ENCODE measurements at places on chromosomes 16 and 17.

DNA sequence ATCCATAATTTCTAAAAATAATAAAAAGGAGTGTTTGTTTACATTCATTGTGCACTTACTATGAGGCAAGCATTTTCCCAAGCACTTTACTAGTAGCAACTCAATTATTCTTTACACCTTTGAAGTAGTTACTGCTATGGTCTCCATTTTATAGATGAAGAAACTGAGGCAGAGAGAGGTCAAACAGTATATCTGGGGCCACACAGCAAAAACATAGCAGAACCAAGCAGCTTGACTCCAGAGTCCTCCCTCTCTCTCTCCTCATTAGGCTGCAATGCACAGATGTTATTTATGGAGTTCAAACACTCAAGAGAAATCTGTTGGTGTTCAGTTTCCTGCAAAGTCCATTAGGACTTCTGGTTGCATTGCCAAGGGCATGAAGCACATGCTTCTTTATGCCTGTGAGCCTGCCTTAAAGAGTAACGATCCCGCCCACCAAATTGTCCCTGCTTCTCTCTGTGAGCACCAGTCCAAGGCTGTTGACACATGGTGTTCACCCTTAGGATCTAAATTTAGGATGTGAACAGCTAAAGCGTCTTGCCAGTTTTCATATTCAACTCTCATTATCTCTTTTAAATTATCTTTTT, 44.0 kb downstream of the GPRC5B start:
- DNase-seq = no peak

- no peak for DNase-seq
Observed at GRCh38 chr16:54935266-54935968, 4.8 kb downstream of the IRX5 start.

DNA sequence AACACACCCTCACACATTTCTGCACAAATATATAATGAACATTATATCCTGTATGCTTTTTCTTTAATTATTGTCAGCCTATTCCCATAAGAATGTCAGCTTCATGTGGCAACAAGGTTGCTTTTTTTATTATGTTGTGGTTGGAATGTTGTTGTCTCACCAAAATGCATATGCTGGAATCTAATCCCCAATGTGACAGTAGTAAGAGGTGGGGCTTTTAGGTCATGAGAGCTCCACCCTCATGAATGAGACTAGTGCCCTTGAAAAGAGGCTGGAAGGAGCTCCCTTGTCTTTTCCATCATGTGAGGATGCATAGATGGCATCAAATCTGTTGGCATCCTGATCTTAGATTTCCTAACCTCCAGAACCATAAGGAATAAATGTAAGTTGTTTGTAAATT, 131.3 kb upstream of the IRX6 start:
- DNase-seq = no peak

GRCh38 chr16:81241706-81242105, 3.2 kb downstream of the BCO1 start:
- no peak for DNase-seq

- DNase-seq = no peak
Observed at GRCh38 chr16:7867831-7868230, 535.2 kb downstream of the RBFOX1 start.

- no peak for DNase-seq
Observed at GRCh38 chr16:55454861-55455260, 24.1 kb upstream of the MMP2 start.

DNA sequence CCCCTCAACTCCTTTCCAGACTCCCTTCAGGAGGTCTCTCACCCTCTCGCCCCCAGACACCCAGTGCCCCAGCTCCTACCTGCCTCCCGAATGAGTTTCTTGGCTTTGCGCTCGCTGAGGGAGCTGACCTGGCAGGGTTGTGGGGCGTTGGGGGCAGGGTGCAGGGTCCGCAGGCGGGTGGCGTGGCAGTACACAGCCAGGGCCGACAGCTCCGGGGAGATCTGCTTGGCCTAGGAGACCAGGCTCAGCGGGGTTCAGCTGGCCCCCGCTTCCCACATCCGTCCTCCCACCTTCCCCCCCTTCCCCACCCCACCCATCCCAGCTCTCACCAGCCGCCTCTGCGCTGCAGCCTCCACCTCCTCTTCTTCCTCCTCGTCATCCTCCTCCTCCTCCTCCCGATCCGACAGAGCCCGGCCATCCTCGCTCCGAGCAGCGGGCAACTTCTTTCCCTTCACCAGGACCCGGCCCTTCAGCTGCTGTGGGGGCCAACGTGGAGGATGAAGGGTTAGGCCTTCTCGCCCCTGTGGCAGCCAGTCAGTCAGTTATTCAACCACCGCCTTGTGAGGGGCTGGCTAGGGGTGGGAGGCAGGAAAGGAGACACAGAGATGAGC, 17.2 kb downstream of the PLCD3 start:
- no peak for DNase-seq

DNA sequence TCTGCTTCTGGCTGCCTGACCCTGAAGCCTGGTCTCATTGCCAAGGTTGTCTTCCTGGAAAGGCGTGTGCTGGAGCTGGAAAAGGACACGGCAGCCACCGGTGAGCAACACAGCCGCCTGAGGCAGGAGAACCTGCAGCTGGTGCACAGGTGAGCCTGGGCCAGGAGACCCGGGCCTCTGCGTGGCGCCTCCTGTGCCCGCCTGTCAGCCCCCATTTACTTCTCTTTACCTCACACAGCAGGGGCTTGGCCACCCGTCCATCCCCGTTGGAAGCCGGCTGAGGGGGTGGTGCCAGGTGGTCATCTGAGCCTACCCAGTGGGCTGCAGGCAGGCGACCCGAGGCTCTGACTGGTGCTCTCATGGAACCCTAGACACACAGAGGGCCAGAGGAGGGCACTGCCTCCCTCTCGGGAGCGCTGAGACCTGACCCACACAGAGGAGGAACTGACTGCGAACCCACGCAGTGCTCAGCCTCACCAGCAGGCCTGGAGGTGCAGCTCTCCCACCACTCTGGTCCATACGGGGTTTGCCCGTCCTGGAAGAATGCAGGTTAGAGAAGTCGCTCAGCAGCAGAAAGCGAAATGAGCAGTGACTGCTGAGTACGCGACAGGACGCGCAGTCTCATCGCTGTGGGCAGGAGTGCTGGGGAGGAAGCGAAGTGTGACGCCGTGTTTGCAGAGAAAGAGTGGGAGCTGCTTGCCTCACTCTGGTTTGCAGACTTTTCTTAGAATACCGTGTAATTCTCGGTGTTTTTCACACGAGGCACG, 21.9 kb upstream of the CAPN15 start:
- no peak for DNase-seq

- DNase-seq = no peak
Observed at GRCh38 chr16:79573884-79574283, 26.7 kb downstream of the MAF start.

DNA sequence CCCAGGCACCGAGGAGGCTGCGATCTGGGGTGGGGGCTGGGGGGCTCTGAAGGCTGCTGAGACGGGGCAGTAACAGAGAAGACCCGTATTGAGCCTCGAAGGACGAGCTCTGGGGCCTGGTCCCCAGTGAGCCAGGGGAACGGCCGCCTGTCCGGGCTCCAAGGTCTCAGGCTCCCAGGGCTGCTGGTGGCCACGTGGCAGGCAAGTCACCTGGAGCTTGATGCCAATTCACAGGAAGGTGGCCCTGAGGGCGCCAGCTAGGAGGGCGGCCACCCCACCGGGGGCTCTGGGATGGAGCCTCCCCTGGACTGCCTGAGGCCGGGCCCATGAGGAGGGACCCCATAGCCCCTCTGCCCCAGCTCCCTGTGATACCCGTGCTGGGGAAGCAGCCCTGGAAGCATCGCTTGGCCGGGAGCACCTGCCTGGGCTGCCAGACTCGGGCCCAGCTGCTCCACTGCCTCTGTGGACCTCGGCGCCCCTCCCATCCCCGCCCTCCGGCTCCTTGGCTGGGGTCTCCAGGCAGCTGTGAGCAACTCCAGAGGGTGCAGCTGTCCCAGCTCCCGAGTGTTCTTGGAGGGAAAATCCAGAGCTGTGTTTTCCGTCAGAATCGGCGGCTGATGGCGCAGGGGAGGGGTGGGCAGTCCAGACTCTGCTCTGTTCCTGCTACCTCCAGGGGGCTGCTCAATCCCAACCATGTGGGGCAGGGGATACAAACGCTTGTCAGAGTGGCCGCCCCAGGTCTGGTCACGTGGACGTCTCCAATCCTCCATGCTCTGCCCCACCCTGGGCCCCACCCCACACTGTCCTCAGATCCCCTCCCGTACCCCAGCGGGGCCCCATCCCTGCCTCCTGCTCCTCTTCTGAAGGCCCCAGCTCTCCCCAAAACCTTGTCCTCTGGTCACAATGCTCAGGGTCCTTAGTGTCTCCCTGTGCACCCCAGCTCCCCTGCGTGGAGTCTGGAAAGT, 67.2 kb upstream of the GNG13 start:
- no peak for DNase-seq

GRCh38 chr17:64661976-64662773, at the start of gene SMURF2:
SMURF2 (minus strand) TSS chr17:64662307; CDS start chr17:64661880, 427 bp downstream.
- peak; percentile 93 for DNase-seq

DNA sequence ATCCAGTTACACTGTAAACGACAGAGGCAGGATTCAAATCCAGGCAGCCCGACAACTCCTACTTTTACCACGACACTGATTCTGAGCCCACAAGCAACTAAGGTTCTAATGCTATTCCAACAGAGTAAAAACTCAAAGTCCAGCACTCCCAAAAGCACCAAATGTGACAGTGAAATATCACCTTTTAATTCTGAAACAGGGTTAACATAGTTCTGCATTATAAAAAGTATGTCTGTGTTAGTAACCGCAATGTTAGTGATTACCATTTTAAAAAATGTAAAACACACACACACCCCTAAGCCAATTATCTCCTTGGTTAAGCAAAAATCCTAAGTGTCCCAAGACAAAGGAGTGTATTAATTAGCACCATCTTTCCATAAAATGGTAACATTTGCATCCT, 19.7 kb downstream of the HELZ start:
- DNase-seq = no peak

GRCh38 chr16:12260647-12261262, 284.2 kb downstream of the SNX29 start:
- peak; percentile 70 for DNase-seq

GRCh38 chr17:2087597-2088211, 32.8 kb downstream of the HIC1 start:
- DNase-seq = no peak

DNA sequence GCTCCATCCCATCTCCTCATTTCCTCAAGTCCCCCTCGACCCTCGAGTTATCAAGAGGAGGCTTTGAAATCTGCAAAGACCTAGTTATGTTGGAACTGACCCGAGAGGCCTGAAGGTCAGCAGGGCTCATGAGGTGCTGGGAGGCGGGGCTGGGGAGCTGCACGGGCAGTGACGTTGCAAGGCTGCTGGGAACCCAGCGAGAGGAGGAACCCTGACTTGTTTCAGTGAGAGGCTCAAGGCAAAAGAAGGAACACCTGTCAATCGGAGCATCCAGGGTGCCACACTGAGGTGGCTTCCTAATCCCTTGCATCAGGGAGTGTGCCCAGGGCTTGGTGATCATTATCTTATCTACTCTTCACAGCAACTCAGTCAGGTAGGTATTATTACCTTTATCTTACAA, 86.9 kb downstream of the CDH11 start:
- DNase-seq = no peak

GRCh38 chr16:17126156-17126555, 344.6 kb downstream of the XYLT1 start:
- no peak for DNase-seq

GRCh38 chr16:17748044-17748719, 277.4 kb upstream of the XYLT1 start:
- DNase-seq = no peak

- DNase-seq = no peak
Observed at GRCh38 chr16:86191663-86192062, 292.7 kb downstream of the IRF8 start.

DNA sequence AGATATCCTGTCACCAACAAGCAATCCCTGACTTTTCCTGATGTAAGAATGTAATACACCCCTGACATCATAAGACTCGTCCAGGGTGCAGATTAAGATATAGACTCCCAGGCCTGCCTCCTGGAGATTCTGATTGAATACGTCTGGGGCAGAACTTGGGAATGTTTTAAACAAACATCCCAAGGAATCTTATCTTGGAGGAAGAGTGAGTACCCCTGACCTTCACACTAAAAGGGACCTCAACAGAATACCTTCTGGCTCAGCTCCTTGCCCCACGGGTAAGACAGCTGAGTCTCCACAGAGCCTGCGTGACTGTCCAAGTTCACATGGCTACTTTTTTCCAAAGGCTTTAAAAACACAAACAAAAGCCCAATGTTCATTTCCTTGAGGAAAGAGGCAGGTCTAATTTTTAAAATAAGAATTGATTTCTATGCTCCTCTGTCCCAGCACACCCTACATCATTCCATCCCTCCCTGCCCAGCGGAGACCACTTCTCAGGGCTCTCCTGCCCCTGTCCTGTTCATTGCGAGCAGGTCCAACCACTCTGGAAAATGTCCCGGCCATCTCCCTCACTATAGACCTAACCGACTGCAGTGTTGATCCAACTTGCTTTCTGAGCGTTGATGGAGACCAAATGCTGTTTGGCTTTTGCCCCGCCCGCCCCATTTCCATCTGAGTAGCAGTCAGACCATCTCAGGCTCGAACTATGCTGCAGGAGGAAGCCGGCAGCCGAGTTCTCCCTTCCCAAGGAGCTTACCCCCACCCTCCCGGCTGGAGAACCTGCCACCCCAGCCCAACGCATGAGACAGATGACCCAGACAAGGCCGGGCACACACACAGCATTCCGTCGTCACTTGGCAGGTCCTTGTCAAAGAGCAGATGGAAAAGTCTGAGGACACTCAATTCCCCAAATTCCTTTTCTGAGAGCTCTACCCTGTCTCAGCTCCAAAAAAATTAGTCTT, 44.1 kb upstream of the MYH10 start:
- DNase-seq = no peak

DNA sequence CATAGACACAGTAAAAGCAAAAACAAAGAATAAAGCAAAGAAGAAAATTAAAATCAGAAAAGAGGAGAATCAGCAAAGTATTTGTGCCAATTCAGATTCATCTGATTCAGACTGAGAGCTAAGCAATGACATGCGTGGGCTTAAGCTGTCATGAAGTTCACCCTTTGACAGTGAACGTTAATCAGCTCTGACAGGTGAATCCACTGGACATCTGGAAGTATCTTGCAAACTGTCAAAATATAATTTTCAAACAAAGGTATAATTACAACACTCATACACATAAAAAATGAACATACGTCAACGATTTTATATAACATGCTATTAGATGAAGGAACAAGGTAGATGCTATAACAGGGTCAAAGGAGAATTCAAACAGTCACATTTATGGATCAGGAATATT, 596.3 kb upstream of the SALL1 start:
- no peak for DNase-seq

All from ecto neural progenitor cell (in vitro differentiated cells).